ENCODE measurements at places on chromosomes 7 and 10.
A peak's percentile ranks its signal among the peaks of the same experiment; 100 is the strongest.

DNA sequence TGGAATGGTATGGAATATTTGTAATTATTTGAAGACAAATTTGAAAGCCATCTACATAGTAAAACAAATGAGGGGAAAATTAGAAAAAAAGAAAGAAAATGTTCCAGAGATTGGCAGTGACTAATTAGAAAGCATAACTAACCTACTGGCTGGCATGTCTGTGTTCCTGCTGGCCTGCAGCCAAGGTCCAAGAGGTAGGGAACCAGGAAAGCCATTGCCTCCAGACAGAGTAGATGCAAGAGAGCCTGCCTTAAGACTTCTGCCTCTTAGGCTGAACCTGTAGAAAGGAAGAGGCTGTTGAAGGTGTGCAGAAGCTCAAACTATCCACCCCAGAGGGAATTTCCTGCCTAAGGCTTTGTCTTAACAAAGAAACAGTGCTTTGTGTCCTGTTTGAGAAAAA, 982.0 kb downstream of the SORCS1 start:
- no peak for DNase-seq

DNA sequence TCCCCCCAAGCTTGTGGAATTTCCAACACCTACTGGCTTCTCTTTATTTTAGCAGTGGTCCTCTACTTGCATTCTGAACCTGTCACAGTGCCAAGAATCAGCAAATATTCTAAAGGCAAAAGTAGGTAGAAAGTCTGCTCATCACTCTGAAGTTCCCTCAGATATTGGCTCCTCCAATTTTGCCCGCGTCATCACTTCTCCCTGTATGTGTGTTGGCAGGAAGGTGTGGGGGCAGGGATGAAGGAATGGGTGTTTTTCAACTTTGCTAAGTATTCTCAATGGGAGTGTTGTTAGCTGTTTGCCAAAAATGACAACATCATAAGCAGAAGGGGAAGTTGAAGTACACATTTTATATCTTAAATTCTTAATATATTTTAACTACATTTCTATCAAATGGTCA, 226.2 kb downstream of the POLR1F start:
- DNase-seq, result no peak

- DNase-seq, result no peak
These were observed 49.0 kb downstream of the TMEM270 start for GRCh38 chr7:73909996-73910395.

DNA sequence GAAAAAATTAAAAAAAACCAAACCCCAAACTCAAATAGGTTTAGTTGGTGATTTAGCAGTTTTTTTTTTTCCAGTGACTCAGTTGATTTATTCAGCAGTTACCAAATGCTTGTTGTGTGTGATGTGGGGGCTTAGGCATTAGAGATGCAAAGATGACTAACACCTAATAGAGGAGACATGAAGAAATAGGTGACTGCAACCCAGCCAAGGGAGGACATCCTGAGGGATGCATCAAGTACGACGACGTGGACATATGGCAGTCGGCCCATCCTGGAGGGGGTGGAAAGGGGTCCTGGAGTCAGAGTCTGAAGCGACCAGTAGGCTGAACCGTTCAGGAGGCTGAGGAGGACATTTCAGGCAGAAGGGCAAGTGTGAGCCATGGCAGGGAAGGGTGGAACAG, 35.5 kb downstream of the LRMDA start:
- no peak for DNase-seq

GRCh38 chr10:29430101-29430500, 141.2 kb downstream of the LYZL1 start:
- DNase-seq, result no peak

DNA sequence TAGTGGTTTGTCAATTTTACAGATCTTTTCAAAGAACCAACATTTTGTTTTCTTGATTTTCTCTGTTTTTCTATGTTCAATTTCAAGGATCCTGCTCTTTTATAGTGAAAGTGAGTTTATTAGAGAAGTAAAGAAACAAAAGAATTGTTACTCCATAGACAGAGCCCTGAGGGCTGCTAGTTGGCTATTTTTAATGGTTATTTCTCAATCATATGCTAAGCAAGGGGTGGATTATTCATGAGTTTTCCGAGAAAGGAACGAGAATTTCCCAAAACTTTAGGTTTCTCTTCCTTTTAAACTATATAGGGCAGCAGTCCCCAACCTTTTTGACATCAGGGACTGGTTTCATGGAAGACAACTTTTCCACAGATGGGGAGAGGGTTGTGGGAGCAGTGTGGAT, 165.0 kb downstream of the CCSER2 start:
- no peak for DNase-seq

DNA sequence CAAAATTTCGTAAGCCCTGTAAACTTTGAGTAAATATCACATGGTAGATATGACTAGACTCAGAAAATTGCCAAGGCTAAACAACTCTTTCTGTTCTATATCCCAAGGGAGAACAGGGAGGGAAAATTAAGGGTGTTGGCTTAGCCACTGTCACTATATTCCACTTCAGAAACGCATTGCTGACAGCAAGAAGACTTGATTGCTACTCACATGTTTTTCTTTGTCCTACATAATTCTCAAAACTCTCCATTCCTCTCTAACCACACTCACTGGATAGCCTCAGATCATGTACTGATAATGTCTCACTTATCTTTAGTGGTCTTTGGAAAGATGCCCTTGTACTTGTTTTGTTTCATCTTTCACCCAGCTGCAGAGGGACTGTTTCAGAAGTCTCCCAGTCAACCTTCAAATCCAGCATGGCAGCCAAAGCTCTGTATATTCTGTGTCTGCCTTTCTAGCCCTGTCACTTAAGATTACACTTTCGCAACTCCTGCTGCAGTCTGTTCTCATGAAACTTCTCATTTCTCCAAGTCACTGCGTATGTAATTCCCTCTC, 582.4 kb upstream of the FZD8 start:
- DNase-seq, result no peak

GRCh38 chr10:8035006-8035640, 19.4 kb upstream of the GATA3 start:
- DNase-seq, result peak; percentile 34

DNA sequence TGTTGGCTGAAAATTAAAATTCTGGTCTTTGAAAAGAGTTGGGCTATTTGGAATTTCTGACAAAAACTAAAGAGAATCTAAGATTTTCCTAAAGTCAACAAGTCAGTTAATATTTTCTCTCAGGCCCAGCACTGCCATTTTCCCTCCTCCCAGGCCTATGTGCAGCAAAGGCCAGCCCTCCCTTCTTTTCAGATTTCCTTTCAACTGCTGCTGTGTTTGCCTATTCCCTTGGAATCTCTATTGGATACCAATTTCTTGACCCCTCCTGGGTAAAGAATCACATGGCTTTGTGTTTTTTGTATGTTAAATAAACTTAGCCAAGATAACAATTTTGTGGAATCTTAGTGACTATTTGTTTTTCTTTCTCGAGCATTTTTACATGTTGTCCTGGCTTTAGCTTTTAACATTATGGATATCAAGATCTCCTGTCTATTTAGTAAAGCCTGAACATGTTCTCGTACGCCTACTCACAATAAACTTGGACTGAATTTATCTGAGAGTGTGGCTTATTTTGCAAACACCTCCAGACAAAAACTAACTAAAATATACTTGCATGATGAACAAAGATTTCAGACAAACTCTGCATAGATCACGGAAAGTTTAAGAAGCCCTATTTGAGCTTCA, 19.9 kb downstream of the MACC1 start:
- DNase-seq, result no peak

- DNase-seq, result no peak
These were observed 28.3 kb upstream of the ELMO1 start for GRCh38 chr7:37476881-37477450.

DNA sequence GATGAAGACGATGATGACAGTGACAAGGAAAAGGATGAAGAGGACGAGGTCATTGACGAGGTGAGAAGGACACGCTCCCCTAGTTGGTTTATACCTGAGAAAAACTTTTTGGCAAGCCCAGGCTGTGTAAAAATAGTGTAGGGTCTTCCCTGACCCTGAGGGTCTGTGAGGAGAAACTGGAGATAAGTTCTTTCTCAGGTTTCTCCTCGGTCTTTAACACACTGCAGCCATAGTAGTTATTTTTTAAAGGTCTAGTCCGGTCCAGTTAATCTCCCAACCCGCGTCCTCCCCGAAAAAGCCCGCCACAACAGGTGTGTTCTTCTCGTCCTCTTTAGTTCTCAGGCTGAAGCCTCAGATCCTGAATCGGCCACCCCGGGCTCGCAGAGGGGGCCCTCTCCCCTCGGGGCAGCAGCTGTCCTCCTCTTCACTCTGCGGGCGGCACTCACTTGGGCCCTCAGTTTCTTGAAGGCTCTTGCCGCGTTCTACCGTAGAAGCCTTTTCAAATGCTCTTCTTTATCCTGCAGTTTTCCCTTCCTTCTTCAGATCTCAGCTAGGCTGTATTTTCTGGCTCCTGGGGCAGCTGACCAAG, 411 bp downstream of the BCCIP start:
- no peak for DNase-seq

DNA sequence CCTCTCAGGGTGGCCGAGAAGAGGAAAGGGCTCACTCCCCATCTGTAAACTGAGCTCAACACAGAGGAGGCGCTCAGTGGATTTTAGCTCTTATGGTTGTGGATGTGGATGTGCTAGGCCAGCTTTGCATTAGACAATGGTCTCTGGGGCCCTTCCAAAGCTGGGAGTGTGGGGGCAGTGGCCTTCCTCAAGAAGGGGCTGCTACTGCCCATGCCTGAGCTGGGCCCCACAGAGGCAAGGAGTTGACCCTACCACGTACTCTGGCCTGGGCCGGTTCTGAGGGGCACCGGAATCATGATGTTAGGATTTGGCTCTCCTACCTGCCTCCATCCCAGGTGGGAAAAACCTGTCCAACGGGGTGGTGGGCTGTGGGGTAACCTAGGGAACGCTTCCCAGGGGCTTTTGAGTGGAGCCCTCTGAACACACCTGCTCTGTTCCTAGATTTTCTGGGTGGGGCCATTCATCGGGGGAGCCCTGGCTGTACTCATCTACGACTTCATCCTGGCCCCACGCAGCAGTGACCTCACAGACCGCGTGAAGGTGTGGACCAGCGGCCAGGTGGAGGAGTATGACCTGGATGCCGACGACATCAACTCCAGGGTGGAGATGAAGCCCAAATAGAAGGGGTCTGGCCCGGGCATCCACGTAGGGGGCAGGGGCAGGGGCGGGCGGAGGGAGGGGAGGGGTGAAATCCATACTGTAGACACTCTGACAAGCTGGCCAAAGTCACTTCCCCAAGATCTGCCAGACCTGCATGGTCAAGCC, 11.5 kb downstream of the AQP1 start:
- no peak for DNase-seq

DNA sequence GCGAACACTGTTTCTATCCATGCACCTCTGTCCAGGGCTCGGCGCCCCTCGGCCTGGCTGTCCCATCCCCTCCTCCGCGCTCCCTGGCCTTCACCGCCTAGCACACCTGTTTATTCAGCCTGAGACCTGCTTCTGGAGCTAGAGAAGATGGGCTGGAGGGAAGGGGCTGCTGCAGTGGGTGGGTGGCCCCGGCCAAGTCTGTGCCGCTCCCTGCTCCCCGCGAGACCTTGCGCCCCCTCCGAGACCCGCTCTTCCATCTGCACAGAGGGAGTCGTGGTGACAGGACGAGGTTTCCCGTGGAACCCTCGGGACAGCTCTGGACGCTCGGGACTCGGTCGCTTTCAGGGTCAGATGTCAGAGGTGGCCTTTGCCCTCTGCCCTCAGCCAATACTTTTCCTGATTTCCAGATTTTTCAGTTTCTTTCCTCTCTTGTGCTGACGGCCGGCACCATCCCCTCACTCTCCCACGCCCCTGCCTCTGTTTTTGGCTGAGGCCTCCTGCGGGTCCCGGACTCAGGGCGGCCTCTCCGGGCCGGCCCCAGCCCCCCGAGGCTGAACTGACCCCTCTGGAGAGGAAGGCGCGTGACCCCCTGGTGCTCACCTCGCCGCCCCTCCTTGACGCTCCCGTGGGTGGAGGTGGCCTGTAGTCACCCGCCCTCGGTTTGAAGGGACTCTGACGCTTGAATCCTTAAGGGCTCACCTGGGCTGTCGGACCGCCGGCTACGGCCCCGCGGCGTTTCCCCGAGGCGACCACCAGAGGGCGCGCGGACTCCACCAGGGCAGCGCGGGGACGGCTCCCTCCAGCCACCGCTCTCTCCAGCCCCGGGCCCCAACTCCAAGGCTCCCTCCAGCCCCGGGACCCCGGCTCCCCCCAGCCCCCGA, 15.6 kb downstream of the SHH start:
- DNase-seq, result peak; percentile 91

GRCh38 chr10:83533290-83533689, 606.0 kb upstream of the GHITM start:
- no peak for DNase-seq

DNA sequence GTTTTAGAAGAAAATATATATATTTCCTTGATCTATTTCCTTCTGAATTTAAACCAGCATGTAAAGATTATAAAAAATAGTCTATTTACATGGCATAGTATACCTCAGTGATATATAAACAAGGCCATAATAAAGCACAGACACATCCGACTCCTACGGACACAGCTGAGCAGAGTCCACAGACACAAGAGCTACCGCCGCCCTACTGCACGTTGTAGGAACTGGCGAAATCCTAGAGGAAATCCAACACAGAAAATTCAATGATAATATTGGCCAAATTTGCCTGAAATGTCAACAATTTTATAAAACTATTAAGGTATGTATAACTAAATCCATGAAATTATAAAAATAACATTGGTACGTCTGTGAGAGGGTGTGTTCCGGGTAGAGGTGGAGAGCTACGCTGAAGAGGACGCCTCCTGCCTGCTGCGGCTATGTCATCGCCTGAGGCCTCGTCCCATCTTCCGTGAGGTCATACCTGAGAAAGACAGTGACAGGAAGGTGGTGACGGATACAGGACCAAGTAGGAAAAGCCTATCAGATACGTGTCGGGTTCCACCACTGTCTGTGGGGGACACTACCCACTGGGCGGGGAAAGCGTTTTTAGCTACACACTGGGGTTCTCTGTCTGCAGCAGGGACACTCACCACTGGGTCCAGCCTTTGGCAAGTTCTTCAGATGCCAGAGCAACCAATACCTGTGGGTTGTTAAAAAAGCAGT, 29.3 kb upstream of the NCAPG2 start:
- DNase-seq, result no peak

- no peak for DNase-seq
These were observed 568.4 kb downstream of the TCERG1L start for GRCh38 chr10:130742941-130743675.

- no peak for DNase-seq
These were observed 182.8 kb upstream of the BMPER start for GRCh38 chr7:33722383-33723101.

DNA sequence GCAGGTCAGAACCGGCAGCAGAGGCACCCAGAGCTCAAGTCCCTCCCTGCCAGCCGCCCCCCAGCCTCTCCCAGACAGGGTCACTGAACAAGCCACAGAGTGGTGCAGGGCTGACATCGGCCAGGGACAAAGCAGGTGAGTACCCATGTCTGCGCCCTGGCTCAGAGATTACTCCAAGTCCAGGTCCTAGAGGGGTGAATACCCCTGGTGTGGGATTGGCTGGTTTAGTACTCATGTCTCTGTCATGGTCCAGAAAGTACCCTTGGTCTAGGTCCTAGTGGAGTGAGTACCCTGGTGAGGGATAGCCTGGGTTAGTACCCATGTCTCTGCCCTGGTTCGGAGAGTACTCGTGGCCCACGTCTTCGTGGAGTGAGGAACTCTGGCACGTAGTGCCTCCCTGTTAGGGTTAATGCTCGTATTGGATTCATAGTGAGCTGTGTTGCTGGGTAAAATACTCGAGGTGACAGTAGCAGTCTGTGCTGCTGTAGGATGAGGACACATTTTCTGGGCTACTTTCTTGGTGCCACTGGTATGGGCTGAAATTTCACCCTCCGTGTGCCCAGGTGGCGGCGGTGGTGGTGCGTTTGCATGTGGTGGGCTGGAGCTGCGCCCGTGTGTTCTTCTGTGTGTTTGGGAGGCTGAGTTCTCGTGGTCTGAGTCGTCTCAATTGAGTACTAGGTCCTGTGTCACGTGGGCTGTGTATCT, 25.5 kb upstream of the KNDC1 start:
- no peak for DNase-seq
